T-helper 17 cell (primary cell): ENCODE measurements at places on chromosomes 13 and 19. TPM values are rescaled to one million over a fixed set of nuclear protein-coding genes. Genes with fewer than 3 reads are reported as not detected.

Gene POU2F2
- 42.7 TPM for total RNA-seq

Gene PLK5
- not detected for total RNA-seq

Gene TGFBR3L
- total RNA-seq, result 1.7 TPM

Gene UNC13A
- total RNA-seq, result not detected

Gene SIGLEC9
- 1.4 TPM for total RNA-seq

DNA sequence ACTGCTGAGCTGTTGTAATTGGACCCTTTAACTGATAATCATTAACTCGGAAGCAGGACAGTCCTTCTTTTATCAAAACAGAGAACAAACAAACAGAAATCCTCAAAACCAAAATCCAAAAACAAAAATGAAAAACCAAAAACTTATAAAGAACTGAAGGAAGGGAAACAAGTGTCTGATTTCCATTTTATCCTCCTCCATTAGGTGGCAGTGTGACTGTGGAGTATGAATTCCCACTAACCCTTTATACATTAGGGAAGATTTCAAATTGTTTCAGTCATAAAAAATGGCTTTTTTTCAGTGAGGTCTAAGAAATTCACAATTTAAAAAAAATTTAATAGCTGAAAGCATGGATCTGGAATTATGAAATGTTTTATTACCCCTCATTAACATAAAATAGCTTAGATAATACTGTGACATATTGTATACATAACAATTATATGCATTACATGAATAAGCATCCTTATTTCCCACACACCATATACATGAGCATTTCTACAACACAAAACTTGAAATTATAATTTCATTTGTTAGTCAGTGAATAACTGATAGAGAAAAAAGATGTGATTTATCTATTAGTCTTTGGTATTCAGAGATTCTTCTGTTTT, 1074.3 kb upstream of the PCDH9 start:
- DNase-seq, result no peak

GRCh38 chr13:79289571-79289970, 116.5 kb downstream of the RBM26 start:
- DNase-seq, result no peak

DNA sequence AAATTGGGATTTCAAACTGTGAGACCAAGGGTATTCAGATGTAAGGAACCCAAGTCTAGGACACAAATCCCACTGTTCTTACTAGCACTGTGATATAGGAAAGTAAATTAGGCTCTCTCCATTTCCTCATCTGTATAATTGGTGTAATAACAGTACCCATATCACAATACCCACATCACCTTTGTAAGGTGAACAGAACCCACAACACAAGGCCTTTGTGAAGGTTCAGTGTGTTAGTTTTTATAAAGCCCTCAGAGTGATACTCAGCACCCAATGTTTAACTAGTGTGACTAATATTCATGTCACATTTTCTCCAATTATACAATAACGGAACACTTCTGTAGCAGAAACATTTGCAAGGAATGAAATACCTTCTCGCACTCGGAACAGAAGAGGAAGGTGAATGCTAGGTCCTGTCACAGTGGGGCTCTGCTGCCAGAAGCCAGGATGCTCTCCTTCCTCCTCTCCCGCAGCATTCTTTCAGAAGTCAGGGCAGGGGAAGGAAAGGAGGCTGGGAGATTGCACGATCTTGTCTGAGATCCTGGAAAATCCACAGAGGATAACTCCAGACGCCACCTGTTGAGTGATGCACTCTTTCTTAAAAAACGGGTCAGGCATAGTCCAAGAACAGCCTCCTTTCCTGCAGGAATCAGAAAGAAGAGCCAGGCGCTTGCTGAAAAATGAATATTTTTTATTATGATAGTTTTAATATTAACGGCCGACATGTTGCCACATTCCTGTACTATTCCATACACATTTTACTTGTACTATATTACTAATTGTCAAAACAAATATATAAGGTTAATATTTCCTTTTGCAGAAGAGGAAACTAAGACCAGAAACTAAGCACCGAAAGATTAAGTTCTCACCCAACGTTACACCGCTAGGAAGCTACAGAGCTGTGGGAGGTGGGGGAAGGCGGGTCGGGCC, 762 bp downstream of the ZNF45 start:
- no peak for DNase-seq

DNA sequence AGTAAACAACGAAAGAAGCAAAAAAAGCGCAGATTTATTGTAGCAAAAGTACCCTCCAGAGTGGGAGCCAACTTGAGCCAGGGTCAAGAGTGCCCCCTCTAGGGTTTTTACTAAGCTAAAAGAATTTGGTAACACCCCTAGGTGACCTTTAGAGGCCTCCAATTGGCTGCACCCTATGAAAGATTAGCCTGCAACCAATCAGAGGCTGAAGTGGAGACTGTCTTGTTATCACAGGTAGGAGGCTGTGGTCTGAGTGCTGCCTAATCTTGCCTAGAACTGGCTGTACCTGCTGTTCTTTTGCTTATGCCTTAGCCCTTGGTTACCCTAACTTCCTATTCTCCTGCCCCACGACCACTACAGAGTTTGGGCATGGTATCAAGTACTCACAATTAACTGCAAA, 38.3 kb downstream of the ANKRD10 start:
- no peak for DNase-seq

- DNase-seq, result no peak
These were observed 33.6 kb downstream of the MTMR6 start for GRCh38 chr13:25253702-25254101.

DNA sequence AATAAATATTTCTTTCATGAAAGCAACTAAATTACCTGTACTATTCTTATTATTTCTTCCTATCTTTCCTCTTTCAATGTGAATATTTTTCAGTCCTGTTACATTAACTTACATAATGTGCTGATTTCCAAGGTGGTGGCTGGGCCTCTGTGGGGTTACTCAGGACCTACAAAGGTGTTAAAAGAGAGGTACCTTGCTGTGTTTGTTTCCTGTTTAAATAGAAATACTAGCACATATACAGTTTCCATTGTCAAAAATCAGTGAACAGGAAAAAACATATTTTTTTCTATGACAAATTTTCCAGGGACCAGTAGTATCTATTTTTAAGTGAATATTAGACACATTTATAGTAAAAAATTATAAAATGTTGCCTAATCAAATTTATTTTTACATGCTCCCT, 8.7 kb upstream of the PCDH9 start:
- no peak for DNase-seq

DNA sequence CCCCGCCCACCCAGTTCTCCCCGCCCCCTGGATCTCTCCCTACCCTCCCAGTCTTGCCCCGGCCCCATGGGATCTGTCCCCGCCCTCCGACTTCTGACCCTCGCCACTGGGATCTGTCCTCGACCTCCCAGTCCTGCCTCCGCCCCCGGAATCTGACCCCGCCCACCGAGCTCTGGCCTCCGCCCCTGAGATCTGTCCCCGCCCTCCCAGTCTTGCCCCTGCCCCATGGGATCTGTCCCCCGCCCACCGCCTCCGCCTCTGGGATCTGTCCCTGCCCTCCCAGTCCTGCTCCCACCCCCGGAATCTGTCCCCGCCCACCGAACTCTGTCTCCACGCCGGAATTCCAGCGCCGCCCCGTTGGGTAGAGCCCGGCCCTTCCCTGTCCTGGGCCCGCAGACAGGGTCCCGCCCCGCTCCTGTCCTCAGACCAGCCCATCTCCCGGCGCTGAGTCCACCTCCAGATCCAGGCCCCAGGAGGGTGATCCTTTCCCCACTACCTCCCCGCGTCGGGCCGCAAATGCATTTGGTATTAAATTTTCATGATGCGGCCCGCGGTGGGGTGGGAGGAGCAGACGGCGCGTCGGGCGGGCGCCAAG, 1.5 kb upstream of the SLC17A7 start:
- DNase-seq, result peak; percentile 50

DNA sequence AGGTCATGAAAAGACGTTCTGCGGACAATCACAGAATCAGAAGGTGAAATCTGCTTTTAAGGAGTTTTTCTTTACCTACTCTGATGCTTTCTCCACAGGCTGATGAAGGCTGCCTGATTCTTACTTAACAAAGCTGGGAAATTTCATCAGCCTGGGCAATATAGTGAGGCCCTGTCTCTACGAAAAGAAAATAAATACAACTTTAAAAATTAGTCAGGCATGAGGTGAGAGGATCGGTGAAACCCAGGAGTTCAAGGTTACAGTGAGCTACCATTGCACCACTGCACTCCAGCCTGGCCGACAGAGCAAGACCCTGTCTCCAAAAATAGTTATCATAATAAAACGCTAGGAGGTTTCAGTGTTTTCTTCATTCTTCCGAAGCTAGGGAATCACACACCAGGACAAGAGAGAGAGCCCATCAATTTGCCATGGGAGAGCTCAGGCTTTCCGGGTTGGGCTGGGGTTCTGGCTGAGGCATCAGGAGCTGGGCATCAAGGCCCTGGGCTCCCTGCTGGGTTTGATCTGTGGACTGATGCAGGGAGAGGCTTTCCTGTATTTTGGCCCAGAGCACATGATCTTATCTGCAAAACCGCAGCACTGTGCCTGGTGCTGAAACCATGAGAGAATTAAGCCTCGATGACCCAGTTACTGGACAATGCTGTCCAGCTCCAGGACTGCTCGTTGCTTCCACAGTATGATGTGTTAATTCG, 25.1 kb upstream of the CEBPG start:
- DNase-seq, result no peak

GRCh38 chr13:44374348-44374712, 706 bp downstream of the SERP2 start:
- DNase-seq, result no peak

DNA sequence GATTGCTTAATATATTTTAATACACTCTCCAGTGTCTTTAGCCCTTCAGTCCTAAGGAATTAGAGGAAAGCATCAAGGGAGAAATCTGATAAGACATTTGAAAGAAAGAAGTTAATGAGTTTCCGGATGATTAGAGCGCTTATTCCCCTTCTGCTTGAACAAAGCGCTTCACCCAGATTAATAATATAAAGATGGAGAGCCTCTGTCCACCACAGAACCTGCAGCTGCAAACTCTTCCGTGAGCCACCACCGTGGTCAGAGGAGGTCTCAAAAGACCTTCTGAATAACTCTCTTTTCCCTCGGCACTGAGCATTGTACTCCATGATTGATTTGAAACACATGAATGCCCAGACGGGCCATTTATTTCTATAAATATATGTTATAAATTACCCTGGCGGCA, 14.2 kb upstream of the TUBGCP3 start:
- DNase-seq, result no peak

DNA sequence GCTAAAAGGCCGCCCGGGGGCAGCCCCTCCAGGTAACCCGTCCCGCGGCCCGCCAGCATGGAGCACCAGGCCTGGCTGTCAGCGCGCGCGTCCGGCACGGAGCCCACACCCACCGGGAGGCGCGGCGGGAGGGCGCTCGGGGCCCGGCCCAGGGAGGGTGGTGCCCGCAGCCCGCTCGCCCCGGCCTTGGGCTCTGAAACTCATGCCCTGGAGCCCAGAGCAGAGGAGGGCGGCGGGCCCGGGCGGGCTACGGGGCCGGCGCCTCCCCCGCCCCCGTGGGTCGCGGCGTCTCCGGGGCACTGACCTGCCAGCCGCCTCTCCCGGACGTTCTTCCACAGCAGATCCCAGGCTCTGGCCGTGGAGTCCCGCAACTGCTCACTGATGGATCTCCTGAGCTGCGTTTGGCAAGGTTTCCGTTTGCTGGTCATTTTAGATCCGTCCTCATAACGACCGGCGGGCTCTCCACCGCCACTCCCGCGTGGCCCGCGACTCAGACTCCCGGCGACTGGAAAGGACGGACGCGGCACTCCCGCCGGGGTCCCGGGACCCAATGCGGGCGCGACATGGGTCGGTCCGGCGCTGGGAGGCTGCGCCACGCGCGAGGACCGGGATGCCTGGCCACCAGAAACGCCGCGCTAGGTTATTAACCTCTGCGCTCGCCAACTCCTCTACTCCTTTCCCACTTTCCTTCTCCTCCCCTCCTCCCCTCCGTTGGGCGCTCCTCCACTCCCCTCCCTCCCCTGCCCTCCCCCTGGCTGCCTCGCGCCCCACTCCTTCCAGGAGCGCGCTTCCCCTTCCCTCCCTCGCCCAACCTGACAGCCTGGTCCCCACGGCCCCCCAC, 64.7 kb upstream of the STARD13 start:
- DNase-seq, result no peak

DNA sequence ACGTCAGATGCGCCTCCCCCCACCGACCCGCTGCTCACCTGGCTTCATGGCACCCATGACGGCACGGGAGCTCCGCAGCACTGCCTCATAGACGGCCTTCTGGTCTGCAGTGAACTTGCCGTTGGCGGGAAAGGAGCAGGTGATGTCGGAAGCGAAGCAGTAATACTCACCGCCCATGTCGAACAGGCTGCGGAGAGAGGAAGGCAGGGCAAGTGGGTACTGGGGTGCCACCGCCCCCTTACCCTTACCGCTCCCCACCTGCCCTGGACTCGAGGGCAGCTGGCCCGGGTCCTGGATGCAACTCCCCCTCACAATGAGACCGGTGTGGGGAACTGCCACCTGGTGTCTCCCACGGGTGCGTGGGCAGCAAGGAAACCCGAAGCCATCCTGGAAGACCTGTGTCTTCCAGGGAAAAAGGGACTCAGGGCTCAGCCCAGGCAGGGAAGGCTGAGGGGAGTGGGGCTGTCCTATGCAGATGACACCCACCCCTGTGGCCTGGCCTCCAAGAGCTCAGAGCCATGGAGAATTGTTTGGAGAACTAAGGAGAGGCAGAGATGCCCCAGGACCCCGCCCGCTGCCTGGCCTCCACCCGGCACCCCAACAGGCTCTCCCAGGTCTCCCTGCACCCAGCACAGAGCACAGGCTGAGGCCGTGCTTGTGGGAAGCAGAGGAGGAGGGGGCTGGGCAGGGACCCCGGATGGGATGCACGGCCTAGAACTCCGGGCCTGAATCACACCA, 28.3 kb downstream of the CEBPG start:
- DNase-seq, result no peak

GRCh38 chr13:27595055-27595811, 25.1 kb downstream of the LNX2 start:
- no peak for DNase-seq

DNA sequence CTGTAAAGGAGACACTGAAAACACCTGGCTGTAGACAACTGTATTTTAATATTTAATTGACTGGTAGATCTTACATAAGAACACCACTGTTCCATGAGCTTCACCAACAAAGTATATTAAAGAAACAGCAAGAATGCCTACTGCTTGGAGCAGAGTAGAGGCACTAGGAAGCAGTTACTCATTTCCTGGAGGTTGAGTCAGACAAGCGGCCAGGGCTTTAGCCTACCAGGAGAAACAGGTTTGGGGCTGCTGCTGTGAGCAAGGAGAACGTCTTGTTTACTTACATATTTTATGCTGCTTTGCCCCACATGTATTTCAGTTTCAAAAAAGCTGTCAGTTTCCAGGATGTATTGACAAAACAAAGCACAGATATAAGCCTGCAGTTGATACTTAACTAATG, 33.4 kb downstream of the ALG5 start:
- no peak for DNase-seq
